ENCODE measurements at places on chromosomes 2 and 18.

DNA sequence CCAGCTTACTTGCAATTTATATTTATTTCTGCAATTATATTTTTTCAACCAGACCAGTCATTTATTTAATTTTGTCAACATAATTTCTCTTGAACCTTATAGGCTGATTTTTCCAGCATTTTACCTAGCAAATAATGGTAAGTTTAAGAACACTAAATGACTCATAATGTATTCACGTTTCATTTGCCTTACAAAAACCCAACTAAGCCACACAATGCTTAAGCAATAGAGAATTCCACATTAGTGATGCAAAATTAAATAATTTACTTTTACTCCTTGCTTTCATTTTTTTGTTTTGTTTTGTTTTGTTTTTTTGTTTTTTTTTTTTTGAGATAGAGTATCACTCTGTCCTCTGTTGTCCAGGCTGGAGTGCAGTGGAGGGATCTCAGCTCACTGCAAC is 110.4 kb upstream of the VRK2 start:
- DNase-seq = no peak

- DNase-seq = no peak
Measured at GRCh38 chr2:16260041-16260830, 319.9 kb downstream of the MYCN start.

DNA sequence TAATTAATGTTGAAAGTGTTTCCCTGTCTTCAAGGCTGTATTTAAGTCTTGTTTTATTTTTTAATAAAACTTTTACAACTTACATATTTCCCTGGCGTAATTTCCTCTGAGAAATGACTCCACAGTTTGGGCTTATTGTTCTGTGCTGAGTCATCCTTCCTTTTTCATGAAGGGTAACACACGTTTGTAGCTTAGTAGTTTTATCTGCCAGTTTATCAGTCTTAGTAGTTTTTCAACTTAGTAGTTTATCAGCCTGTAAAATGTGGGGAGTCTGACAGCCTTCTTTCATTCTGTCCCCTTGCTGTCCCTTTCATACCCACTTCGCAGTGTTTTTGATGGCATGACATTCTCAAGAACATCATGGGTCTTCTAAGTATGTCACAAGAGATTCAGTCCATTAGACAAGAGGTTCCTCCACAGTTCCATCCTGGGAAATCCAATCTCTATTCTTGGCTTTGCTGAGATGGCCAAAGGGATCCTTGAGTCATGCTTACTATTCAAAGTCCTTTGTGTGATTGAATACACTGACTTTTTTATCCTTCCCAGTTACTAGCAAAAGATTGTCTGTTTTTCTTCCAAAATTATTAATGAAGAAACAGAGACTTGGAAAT is 60.0 kb upstream of the SGPP2 start:
- no peak for DNase-seq

GRCh38 chr18:67232406-67232805 is 284.1 kb downstream of the DSEL start:
- no peak for DNase-seq

- DNase-seq = no peak
Measured at GRCh38 chr2:181111059-181111458, 130.7 kb downstream of the UBE2E3 start.

- no peak for DNase-seq
Measured at GRCh38 chr2:65053199-65053598, 3.0 kb upstream of the CEP68 start.

DNA sequence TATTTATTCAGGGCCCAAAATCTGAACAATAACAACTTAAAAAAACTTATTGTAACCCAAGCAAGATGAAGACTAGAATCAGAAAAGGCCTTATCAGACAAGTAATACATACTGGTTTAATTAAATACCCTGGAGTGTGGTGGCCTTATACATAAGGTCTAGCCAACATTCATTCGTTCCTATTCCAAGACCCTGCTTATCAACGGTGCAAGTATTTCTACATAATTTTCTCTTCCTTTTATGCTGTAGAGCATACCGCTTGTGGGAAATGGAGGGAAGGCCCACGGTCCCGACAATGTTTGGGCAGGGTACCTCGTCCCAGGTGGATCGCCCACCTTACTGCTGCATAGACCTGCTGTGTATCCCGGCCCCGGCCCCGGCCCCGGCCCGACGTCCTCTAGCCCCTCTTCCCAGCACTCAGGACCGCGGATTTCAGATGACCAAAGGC is 708 bp downstream of the ZNF24 start:
- DNase-seq = no peak

DNA sequence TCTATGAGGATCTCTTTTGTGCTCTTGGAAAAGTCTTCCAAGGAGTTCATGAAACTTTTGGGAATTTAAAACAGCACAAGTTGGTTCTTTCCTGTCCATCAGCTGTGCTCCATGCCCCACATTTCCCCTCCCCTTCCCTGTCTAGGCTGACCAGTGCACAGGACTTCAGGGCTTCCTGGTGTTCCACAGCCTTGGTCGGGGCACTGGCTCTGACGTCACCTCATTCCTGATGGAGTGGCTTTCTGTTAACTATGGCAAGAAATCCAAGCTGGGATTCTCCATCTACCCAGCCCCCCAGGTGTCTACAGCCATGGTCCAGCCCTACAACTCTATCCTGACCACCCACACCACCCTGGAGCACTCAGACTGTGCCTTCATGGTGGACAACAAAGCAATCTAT is 8.1 kb upstream of the DNAJB2 start:
- no peak for DNase-seq

DNA sequence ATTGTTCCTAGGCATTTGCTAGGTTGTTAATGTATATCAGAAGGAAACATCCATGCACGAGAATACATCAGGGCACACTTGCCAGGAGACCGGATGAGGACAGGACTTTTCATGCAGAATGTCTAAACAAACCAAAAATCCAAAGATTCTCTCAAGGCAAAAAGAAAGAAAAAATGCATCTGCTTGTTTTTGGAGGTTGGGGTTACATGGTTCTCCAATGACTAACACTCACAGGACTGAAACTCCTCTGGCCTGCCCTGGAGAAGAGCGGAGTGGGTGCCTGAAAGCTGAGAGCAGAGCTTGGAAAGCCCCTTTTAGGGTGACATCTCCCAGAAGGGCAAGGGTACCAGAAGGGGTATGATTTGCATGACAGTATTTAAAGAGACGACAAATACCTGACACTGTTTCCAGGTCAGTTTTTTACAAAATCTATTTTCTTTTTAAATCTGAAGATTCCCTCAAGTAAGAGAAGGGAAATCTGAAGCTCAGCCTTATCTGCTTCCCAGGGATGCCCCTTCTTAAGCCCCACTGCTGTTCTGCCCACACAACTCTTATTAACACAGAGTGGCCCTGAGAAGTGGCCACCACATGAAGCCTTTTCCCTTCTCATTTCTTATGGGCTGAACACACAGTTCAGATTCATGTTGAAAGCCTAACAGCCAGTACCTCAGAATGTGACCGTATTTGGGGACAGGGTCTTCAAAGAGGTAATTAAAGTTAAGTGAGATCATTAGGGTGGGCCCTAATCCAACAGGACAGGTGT is 216.4 kb downstream of the STK39 start:
- DNase-seq = no peak

GRCh38 chr2:42238644-42239288 is 69.6 kb downstream of the EML4 start:
- peak; percentile 13 for DNase-seq

GRCh38 chr2:105102963-105103421 is 65.1 kb downstream of the MRPS9 start:
- no peak for DNase-seq

DNA sequence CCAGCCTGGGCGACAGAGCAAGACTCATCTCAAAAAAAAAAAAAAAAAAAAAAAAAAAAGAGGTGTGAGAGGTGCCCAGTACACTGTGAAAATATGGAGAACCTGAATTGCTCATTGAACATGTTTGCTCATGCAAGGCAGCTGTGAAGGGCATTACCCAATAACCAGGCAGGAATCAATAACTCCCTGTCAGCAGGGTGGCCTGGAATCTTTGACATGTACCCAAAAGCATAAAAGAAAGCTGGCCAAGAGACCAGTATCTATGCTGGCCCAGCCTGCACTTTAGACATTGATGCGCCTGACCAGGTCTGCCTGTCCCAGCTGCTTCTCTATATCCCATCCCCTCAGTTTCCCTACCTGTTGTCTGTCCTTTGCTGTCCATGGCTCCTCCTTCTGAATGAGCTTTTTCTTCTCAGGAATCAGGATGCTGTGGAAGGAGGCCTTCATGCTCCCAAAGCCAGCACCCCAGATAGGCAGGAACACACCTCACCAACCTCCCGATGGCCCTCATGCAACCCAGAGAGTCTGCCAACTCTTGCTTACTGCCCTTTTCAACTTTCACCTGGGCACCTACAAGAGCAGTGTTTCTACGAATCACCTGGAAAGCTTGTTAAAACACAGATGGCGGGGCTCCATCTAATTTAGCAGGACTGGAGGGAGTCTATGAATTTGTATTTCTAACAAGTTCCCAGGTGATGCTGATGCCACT is 83.4 kb upstream of the PPP1CB start:
- DNase-seq = no peak

DNA sequence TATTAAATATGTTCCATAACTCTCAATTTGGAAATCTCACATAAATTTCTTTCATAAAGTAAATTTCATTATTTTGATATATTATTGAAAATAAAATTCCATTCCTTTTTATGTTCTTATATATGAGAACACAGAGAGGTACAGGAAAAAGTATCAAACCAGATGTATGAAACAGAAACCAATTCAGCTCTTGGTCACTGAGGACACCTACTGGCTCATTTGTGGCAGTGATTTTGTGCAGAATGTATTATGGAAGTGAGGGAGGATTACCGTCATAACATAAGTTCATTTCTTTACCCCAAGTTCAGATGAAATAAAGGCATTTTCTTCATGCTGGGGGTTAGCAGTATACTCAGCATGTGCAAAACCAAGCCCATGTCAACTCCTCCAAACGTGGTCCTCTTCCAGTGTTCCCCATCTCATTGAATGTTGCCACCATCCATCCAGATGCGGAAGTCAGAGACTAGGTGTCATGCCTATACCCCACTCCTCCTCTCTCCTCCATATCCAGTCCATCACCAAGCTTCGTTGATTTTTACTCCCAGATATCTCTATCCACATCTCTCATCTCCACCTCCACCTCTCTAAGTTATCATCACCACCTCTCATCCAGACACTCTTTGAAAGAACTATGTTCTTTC is 41.7 kb upstream of the MALL start:
- no peak for DNase-seq

DNA sequence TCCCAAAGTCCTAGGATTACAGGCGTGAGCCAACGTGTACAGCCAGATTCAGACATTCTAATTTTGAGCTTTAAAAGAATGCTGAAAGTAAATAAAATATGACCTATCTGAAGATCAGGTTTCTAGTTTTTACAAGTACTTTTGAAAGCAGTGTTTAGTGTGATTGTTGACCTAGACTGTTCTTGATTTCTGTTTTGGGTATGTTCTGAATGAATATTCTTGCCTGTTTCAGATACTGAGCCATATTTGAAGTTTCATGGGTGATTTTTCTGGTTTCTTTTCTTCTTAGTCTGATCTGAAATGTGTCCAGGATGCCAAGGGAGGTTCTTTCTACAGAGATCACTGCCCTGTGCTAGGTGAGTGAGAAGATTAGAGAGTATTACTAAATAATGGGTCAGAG is 37.2 kb downstream of the MIB1 start:
- DNase-seq = no peak

- DNase-seq = no peak
Measured at GRCh38 chr2:115491186-115491793, 1048.8 kb downstream of the DPP10 start.

- DNase-seq = no peak
Measured at GRCh38 chr18:76373297-76373696, 121.7 kb downstream of the ZNF516 start.

GRCh38 chr18:35582899-35583558 is 1.5 kb downstream of the GALNT1 start:
- no peak for DNase-seq

GRCh38 chr2:104859291-104859765 is 5.4 kb downstream of the POU3F3 start:
- no peak for DNase-seq

- no peak for DNase-seq
Measured at GRCh38 chr2:123840016-123840415, 185.1 kb upstream of the CNTNAP5 start.

GRCh38 chr2:157866666-157867642 is 9.2 kb downstream of the ACVR1 start:
- DNase-seq = no peak

DNA sequence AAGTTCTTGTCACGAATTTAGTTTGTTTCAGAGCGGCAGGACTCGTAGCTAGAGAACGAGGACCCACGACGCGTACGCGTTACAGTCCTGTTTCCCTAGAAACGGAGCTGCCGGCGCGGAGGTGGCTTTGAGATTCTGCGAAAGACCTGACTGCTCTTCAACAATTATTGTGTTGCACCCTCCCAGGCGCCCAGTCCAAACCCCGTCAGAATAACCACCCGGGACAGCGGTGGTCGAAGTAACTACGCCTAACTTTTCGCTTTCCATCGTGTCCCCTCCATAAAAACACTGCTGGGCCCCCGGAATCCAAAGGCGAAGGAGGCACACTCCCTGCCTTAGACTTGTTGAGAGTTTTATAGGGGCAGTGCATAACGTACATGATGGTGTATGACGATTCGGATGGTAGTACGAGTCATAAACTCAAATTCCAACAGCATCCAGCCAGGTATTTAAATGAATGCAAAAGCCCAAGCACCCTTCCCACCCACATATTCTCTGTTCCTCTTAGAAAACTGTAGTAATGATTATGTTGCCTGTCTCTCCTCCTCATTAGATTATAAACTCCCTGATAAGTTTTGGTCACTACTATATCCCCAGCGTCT is 651 bp upstream of the STAM2 start:
- DNase-seq = no peak

DNA sequence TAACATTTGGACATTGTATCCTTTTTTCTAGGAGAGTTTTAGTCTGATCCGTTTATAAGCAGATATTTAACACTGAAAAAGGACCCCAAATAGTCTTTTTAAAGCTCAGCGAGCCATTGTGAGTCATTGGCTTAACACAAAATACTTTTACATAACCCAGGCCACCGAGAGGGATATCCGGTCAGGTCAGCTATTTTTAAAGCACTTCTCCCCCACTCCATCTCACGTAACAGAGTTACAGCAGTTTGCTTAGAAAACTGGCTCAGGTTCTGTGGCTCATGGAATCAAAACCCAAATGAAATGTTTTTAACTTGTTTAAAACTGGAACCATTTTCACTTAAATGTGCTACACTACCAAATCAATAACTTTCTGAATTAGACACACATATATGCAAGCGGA is 23.9 kb downstream of the COL4A3 start:
- DNase-seq = no peak

GRCh38 chr2:3730646-3731045 is 27.3 kb downstream of the DCDC2C start:
- DNase-seq = no peak

- no peak for DNase-seq
Measured at GRCh38 chr2:12971581-12972365, 255.0 kb downstream of the TRIB2 start.

GRCh38 chr2:33512112-33512511 is 35.7 kb downstream of the RASGRP3 start:
- DNase-seq = no peak
